ENCODE measurements at places on chromosomes 1 and 21.

DNA sequence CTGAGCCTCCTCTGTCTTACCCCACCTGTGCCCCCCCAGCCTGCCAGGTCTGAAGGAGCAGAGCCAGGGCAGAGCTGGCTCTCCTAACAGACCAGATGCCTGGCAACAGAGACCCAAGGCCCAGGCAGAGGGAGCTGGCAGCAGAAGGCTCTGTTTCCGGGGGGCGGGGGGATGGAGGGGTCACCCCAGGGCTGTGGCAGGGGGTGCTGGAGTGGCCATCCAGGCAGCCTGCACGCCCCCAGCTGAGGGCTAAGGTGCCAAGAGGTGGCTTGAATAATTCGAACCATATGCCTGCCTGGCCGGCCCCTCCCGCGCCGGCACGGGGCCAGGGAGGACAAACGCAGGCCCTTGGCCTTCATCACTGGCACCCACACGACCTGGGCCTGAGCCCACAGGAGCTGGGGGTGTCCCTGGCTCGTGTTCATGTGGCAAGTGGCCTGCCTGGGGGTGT lies 16.0 kb upstream of the PLEKHG5 start:
- DNase-seq: no peak

GRCh38 chr1:221747839-221748238 lies 6.0 kb upstream of the DUSP10 start:
- no peak for DNase-seq

DNA sequence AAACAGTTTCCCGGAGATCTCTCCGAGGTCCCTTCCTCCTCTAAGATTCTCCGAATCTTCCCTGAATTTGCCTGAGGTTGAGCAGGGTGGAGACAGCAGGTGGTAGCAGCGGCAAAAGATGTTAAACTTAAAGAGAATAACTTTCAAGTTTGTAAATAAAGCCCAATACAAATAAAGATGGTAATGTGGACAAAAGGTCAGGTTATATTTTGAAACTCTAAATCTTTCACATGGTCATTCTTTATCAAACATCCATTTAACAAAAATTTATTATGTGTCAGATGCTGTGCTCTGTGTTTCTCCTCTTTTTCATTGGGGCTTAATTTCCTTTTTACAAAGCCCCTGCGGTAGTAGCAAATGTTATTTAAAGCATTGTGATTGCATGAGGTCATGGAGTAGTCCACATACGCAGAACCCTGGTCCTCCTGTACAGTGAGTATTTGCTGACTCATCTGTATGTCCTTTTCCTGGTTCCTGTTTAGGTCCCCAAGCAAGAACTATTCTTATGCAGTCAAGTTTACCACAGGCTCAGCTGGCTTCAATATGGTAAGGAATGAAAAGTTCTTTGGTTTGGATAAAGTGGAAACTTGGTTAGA lies 119.2 kb downstream of the ITSN1 start:
- DNase-seq: no peak

GRCh38 chr1:9410737-9411297 lies 118.1 kb downstream of the SPSB1 start:
- no peak for DNase-seq

GRCh38 chr1:51088474-51088873 lies 13.6 kb upstream of the C1orf185 start:
- no peak for DNase-seq

DNA sequence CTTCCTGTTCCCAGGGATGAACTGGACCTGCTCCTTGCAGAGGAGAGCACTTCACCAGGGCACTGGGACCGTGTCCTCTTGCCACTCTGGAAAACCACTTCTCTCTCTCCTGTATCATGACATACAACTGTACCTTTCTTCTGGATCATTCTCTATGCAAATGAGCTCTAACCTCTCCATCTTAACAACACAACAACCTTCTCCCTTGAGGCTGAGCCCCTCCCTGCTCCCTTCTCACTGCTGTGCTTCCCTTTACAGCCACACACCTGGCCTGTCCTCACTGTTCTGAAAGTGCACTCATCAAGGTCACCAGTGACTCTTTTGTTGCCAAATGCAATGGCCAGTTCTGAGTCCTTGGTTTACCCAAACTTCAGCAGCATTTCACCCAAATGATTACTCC lies 54.5 kb upstream of the MRPS6 start:
- DNase-seq: no peak

DNA sequence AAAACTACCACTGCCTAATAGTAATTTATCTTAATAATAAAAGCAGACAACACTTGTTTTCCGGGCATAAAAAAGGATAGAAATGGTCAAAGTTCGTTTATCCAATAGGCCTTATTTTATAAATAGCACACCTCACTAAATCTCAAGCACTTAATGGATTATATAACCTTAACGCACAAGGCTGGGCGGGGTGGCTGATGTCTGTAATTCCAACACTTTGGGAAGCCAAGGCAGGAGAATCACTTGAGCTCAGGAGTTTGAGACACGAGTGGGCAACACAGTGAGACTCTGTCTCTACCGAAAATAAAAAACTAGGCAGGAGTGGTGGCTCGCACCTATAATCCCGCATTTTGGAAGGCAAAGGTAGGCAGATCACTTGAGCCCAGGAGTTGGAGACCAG lies 12.4 kb downstream of the EIF4G3 start:
- DNase-seq: no peak

DNA sequence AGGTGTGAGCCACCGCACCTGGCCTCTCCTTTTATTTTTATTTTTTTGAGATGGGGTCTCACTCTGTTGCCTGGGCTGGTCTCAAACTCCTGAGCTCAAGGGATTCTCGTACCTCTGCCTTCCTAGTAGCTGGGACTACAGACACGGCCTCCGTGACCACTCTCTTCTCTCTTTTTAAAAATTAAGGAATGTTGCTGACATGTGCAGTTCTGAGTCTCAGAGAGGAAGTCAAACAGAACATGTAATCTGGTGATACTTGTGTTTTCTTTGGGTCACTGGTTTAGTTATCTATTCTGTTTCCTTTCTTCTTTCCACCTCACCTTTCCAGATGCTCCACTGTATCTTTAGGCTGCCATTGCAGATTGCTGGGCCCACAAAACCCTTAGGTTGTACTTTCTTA lies 2.7 kb downstream of the WDTC1 start:
- no peak for DNase-seq

Data from ovary (tissue), 10 donors.